Thoracic aorta (tissue), 2 donors: ENCODE measurements at places on chromosomes 13 and 19.

DNA sequence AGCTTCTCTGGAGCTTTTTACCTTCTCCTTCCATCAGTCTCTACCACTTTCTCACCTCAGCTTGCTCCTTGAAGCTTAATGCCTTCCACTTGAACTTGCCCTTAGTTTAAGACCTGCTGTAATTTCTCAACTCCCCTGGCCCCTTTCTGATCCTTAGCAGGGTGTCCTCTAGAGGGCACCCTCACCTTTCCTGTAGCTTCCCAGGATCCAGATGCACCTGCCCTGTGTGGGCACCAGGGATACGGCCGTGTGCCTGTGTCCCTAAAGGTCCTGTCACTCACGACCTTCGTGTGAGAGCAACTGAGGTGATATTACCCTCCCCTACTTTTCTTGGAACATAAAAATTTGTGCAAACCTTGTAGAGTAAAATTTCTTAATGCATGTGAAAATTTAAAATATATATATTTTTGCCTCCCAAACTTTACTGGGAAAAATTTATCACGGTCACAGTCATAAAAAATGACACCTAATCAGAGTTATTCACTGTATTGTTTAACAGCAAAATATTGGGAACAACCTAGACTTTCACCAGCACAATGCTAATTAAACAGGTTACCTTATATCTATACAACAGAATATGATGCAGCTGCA lies 46.4 kb downstream of the PSG3 start:
- DNase-seq, result no peak

GRCh38 chr19:46040125-46040524 lies 677 bp downstream of the IGFL4 start:
- no peak for DNase-seq

DNA sequence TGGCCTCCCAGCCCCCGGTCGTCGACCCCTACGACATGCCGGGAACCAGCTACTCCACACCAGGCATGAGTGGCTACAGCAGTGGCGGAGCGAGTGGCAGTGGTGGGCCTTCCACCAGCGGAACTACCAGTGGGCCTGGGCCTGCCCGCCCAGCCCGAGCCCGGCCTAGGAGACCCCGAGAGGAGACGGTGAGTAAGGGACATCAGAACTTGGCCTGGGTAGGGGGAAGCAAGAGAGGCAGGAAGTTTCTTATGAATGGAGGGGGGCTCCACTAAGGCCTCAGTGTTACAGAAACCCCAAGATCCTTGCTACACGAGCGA lies 2.9 kb downstream of the FOSB start:
- no peak for DNase-seq

DNA sequence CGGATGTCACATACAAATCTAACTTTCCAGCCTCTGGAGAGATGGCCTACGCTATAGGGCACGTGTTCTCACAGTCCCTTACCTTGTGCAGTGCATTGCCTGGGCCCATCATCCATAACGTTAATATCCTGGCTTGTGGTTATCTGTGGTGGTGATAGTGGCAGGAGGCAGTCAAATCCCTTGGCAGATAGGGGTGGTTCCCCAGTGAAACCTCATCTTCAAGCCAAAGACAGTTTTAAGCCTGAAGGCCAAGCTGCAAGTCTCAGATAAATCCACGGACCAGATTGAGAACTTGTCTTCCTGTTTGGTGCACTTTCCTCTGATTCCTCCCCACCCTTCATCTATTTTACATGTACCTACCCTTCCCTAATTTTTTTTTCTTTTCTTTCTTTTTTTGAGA lies 4.3 kb upstream of the FBXO17 start:
- DNase-seq, result no peak

DNA sequence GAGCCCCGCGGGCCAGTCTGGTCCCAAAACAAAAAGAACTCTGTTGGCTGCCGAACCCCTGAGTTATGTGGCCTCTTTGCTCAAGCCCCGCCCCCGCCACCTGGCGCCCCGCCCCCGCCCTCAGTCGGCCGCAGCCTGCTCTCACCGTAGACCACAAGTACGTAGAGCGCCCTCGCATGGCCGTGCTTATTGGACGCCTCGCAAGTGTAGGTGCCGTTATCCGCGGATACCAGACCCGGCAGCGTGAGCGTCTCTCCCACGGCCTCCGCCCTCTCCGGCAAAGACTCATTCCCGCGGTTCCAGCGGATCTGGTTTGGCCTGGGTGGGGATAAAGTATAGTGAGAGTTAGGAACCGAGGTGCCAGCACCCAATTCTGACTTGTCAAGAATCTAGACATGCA lies 5.5 kb upstream of the ZNF428 start:
- DNase-seq, result no peak
